ENCODE measurements at places on chromosomes 3 and 15.

GRCh38 chr3:58746758-58747157 is 80.2 kb upstream of the FAM3D start:
- DNase-seq = no peak

DNA sequence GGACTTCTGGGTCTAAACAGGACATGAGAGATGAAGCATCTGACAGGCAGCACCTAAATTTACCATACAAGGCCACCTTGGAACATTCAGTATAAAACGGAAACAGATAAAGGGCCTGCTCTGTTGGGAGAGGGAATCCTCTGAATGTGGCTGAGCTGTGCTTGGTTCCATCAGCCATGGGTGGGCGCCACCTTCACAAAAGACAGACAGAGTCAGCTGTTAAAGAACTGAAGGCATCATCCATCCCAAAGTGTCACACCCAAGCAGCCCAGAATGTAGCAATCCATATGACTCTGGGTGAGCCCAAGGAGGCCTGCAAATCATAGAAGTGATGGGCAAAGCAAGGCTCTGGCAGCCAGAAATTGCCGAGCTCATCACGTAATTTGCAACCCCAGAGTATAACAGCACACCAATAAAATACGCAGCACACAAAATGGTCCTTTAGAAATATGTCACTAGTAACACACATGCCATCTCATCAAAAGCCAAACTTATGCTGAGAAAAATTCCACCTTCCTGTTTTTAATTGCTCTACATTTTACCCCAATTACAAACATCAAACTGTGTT is 24.8 kb upstream of the RBP1 start:
- DNase-seq = no peak

DNA sequence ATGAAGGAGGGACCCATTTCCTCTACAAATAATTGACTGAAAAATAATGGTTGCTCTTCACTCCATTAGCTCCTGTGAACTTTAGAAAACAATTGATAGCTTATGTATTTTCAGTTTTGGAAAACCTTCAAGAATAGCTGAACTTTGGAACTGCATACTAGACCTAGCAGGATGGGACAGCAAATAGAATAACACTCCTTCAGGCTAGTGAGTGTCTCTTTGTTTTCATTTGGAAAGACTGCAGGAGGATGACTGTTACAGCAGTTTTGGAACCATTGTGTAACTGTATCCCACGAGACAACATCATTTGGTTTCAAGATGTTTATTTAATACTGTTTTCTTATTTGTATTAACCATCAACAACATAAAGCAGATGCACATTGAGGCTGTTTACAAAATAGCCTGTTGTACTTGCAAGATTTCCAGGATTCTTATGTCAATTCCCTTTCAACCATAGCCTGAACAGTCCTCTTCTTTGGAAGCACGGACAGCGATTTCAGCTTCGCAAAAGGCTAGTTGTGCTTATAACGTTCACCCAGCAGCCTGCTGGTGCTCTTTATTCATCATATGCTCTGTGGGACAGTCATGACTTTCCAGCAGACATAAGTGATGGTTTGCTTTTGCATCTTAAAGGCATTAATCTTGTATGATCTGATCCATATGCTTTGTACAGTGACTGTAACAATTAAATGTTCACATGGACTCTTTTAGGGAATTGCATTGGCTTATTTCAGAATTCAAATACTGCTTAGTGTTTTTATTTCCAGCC is 335.5 kb downstream of the IL5RA start:
- DNase-seq = no peak

DNA sequence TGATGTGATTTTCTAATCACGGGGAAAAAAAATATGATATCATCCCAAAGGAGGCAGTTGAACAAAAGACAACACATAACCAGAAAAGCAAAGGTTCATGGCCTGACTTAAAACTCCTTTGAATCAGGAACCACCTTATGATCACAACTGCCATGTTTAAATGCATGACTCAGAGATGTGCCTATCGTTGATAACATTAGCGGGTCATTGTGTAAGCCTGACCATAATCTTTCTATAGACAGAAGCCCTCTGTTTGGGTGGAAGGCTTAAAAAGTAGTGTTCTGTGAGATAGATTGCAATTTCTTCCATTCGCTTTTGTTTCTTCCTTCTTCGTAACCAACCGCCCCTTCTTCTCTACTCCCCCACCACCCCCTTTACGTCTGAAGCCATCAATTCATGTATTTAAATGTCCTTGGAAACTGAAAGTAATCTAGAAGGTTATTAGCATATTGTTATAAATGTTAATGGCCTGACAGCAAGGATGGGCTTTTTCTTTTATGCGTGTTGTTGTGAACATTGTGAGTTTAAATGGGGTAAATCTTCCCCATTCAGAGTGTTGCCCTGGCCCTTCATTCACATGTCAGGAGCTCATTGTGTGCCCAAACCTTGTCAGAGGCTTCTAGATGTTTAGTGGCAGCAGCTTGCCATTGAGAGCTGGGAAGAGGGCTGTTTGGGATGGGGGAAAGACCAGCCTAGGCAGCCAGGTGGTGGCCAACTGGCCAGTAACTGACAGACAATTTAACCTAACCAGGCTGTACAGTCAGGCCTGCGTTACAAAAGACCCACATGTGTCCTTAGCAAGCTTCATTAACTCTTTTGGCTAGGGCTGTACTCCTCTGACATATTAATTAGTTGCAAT is 64.5 kb downstream of the EPHA3 start:
- DNase-seq = no peak

GRCh38 chr3:114615523-114616085 is 321.8 kb downstream of the TIGIT start:
- DNase-seq = no peak

Data from central memory CD8-positive, alpha-beta T cell (primary cell).